ENCODE measurements at places on chromosomes 1 and 21. TPM values are rescaled to one million over a fixed set of nuclear protein-coding genes. Genes with fewer than 3 reads are reported as not detected.

The S100A9 gene
- total RNA-seq = 1,477 TPM

The USP33 gene
- 68.9 TPM for total RNA-seq

The FCMR gene
- 0.36 TPM for total RNA-seq

The HHAT gene
- 2.4 TPM for total RNA-seq

The ARHGAP30 gene
- total RNA-seq = 0.68 TPM

The OR2T2 gene
- not detected for total RNA-seq
